ENCODE measurements at places on chromosomes 2 and 18.

DNA sequence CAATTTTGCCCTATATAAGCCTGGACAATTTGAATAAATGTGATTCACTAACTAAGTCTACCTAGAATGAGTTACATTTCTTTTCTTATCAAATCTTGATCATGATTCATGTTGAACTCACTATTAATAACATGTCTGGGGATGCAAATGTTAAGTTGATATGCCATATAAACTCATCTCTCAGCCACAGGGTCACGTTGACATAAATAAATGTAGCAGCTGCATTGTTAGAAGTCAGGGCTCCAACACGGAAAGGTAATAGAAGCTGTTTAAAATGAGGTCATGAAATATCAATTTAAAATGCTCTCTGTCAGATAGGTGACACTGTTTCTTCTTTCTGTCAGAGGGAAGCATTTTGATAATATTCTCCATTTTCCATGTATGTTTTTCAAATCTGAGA, 521.9 kb downstream of the CCDC85A start:
- no peak for DNase-seq

GRCh38 chr2:85851253-85852151, 37.3 kb downstream of the ST3GAL5 start:
- no peak for DNase-seq

GRCh38 chr2:223056701-223057418, 4.9 kb downstream of the KCNE4 start:
- peak; percentile 41 for DNase-seq

DNA sequence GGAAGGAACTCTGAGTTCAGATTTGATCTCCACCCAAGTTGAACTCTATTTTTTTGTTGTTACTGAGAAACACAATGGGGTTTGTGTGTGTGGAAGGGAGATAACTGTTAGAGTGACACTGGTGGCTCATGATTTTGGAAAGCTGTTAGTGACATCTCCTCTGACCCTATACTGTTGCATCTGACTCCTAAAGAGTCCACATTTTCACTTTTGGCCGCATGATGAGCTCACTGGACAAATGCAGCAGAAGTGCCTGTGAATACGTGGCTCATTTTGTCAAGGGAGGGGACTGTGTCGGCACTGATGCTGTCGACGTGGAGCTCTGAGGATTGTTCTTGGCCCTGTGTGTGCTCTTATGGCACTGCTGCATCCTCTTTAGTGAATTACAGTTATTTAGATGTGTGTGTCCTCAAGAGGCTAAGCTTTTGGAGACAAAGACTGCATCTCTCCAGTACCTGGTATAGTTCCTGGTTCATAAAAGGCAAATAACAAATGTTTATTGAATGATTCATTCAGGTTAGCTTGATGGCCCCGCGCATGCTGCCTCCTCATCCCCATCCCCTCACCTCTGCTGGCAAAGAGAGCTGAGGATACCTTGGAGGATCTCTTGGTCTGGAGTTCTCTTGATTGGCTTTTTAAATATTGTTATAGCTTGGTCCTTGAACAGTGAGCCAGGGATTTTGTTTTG, 135.4 kb downstream of the PHLPP1 start:
- DNase-seq, result no peak

DNA sequence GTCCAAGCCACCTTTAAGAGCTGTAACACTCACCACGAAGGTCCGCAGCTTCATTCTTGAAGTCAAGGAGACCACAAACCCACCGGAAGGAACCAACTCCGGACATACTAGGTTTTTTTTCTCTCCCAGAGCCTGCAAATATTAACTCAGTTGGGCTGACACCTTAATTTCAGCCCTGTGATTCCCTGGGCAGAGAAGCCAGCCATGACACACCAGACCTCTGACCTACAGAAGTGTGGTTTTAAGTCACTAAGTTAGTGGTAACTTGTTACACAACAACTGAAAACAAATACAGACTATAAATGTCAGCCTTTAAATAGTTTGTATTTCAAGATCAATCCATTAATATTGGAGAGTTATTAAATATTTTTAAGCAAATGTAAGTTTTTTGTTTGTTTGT, 855.1 kb downstream of the TMEM182 start:
- no peak for DNase-seq

DNA sequence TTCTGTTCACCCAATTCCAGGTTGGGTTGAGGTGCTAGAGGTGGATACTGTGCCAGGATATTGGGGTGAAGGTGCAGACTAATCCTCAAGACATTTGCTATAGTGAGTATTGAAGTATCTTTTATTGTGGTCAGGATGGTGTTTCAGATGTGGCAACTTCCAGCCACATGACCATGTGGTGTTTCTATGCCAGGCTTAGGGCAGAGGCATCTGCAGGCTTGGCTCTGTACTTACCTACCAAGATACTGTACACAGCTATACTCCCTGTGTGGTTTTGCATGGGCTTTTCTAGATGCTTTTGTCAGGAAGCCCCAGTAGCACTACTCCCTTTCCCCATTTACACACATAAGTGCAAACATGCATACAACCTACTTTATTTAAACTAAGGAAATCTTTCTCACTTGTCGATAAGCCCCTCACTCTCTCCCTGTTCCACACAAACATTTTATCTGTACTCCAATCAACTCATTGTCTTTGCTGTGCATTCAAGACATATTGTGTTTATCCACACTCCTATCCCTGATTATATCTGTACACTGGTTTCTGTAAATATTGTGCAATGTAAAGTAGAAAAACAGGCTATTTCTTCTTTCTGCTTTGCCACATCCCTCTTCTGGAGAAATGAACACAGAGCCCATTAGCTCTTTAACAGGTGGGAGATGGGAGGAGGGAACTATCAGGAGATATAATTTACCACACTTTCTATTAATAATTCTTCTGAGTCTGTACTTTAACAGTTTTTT, 12.3 kb downstream of the ARL6IP6 start:
- DNase-seq, result no peak

DNA sequence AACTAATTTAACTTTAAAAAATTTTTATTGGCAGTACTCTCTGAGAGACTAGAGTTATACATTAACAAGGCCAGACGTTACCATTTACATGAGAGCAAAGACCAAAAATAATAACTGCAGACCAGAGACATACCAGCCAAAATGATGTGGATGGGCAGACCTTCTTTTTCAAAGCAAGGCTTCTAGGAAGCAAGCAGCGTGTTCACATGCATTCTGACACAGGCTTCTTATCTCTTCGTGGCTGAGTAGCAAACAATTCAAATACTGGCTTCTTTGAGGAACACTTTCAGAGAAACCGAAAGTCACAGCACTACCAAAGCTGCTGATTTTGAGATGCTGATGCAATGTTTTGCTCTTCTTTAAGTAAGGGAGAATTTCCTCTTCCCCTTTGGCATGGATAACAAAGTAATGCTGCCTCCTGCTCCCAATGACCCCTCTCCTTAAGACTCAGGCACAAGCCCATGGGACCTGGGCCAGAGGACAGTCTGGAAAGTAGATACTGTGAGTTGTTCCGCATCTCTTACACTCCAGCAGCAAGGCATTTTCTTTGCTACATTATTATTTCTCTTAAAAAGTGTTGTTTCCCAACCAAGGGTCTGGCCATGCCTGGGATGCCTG, 181.9 kb downstream of the MREG start:
- DNase-seq, result no peak

DNA sequence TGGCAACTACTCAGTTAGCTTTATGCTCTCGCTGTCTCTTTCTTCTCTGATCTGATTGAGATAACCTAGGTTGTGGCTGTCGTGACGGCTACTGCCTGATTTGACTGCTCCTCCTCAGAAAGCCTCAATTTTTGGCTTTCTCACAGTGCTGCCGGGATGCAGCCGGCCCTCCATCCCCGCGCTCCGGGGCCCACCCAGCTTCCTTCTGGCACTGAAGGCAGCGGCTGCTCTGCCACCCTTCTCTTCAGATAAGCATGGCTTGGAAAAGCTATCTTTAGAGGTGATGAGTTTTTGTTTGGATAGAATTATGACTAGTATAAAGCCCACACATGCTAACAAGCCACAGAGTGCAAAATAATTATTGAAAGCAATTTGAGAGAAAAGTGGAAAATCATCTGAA, 102.5 kb downstream of the DPP4 start:
- DNase-seq, result no peak

DNA sequence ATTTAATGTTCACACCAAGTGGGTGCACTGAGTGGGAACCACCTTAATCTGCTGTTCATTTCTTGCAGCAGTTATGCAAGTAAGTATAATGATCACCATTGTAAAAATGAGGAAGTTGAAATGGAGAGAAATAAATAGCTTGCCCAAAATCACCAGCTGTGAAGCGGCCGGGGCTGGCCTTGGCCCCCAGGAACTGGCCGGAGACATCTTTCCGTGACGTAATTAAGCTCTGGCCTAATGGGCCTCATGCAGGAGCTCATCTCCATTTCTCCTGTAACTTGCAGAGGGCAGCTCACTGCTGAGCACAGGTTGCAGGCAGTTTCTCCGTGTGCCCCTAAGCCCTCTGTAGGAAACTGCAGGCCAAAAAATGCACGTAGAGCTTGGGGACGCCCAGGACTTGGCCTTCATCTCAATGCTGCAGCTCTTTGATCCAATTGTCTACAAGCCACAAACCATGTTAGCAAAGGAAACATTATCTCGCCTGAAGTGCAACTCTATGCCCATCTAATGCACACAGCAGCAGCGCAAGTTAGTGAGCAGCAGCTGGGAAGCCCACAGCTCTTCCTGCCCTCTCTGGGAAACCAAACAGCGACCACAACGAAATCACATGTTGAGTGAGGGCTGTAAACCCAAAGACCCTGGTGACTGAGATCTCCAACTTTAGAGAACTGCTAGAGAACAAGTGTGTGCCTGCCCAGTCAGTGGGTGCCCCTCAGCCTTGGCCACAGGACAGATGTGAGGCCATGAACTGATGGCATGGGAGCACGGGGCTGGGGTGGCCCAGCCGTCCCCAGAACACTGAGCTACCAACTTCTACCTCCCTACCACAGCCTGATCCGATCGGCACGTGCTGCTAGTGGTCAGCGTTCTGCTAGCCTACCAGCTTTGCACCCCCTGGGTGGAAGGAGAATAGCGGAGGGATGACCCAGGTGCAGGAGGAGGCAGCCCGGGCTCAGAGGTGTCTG, 28.8 kb downstream of the APCDD1 start:
- no peak for DNase-seq

DNA sequence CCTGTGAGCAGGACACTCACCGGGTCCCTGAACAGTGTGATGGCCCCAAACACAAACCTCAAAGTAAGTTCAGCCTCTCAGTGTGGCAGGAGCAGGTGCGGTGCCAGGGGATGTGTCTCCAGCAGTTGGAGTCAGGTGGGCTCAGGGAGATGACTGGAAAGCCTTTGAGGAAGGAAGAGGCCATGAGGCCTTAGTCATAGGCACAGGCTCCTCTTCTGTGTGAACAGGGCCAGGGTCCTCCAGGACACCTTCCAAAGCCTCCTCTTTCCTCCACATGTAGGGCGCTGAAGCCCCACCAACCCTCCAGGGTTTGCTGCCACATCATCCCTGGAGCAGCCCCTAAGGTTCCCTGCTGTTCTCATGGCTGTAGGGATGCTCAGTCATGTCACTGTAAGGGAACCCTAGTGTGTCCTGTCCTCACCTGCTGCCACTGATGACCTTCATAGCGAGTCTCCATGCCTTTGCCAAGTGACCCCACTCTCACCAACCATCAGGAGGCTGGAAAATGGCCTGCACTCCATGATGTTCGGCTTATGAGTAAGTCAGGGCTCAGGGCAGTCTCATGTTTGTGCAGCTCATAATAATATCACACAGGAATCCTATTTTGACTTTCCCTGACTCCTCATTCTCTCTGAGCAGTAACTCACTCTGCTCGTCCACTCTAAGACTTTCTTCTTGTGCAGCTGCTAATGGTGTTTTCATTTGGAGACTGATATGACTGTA, 1152.9 kb downstream of the RPIA start:
- DNase-seq, result no peak

Measured in right kidney (tissue), 9 donors.